ENCODE measurements at places on chromosomes 12 and 14.

DNA sequence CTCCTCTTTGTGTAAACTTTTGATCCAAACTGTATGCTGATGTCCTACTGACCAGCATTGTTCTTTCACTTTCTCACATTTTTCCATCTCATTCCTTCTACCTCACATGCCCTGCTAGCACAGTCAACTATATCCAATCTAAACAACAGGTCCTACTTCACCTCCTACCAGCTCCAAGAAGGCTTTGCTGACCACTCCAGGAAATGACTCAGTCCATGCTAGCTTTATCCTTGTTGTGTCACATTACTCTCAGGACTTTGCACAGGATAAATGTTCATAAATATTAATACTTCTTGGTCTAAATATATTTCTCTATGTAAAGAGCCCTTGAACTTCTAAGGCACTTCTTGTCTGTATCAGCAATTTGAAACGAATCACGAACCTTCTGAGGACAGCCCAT, 64.9 kb upstream of the PCED1B start:
- DNase-seq: no peak

DNA sequence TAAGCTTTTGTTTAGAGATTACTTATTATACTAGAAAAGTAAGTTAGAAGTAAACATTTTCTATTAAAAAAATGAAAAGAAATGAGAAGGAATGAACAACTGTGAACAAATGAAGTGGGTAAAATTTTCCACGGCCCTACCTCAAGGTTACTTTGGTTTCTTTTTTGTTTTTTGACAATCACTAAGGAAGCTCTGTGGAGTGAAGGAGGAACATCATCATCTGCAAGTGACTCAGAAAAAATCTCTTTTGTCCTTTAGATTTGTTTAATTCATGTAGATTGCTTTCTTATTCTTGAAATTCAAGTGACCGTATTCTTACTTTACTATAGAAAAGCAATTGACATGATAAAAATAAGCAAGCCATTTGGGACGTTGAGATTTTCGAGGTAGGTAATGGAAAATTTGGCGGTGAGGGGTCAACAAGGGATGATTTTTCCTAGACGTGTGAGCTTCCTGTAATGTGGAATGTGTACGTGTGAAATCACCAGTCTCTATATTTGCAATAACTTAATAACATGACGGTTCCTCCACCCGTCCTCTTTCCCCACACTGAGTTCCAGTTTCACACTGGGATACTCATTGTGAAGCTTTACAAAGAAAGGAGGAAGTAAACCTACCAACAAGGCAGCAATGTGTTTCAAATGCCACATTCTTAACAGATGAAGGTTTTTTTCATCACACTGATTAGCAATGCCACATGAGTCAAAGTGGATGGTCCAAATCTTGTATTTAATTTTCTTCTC, 62.3 kb upstream of the EGLN3 start:
- DNase-seq: no peak

DNA sequence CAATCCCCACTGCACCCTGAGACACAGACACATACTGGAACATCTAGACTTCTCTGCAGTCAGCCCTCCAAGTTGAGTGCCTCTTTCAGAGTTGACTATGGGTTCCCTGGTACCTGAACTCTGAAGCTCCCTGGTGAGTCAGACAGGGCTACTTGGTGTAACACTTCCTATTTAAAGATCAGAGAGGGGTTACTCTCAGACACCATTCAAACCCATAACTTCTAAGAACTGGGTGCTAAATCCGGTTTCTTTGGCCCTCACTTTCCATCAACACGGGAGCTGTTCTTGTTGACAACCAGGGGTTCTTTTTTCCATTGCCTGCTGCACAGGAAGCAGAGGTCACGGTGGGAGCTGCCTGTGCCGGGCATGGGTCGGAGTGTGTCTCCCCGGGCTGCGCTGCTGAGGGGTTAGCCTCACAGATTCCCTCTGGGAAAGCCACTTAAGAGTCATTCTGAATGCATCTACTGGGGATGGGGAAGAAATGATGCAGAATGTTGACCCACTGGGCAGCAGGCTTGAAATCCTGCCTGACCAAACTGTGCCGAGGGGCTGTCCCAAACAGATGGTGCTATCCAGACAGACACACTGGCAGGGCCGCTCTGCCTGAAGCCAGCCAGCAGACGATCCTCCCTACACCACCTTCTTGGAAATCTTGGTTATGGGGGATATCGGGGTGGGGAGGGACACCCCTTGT, 74.1 kb downstream of the PITPNM2 start:
- DNase-seq: no peak

DNA sequence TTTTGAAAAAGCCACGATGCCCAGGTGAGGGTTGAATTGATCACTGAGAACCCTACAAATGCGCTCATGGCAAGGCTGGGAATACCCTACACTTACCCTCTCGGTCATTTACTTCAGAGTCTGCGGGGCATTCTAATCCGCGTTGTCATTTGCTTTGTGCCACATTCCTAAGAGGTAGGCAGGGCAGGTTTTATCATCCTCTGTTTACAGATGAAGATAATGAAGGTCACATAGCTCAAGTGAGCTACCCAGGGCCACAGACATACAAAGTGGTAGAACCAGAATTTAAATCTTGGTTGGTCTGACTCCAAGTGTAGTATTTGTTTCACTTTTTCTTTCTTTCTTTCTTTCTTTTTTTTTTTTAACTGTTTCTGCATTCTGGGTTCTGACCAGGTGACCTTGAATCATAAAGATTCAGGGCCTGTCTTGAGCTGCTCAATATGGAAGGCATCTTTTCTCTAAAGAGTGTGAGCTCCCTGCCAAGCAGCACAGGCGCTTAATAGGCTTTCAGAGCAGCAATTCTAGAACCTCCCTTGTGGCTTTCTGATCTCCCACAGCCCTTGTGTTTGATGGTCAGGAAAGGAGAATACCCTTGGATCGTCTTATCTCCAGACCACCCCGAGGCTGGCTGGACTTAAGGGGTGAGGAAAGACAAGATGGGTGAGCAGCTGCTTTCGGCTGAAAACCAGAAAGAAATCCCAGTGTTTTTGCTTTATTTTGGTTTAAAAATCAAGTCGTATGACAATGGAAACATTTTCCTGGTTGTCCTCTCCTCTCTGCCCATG, 662 bp upstream of the BATF start:
- no peak for DNase-seq

GRCh38 chr12:31867292-31867691, 91.9 kb upstream of the RESF1 start:
- no peak for DNase-seq

GRCh38 chr14:26389646-26390508, 208.0 kb downstream of the NOVA1 start:
- DNase-seq: no peak

DNA sequence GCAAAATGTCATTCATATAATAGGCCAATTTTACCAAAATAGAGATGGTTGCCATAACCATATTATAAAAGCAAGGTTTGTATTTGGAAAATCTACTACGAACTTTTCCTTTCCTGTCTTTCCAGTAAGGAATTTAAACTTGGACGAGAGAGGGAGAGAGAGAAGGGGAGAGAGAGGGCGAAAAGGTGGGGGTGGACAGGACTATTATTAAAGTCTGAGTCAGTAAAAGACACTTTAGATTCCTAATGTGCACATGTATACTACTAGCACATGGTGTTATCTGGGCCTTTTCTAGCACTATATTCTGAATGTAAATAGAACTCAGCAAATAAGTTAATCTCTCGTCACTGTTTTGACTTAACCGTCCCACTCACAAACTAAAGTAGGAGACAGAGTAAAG, 30.4 kb upstream of the FBLN5 start:
- DNase-seq: no peak

- peak; percentile 46 for DNase-seq
Measured at GRCh38 chr12:123075646-123076171, 75.2 kb downstream of the PITPNM2 start.

GRCh38 chr14:87869619-87870583, 123.1 kb downstream of the GALC start:
- DNase-seq: no peak

- peak; percentile 17 for DNase-seq
Measured at GRCh38 chr12:99043319-99043914, 398.3 kb downstream of the APAF1 start.

- no peak for DNase-seq
Measured at GRCh38 chr14:92627707-92628215, 114.2 kb downstream of the RIN3 start.

GRCh38 chr14:77965919-77966435, 166.1 kb downstream of the ADCK1 start:
- no peak for DNase-seq

DNA sequence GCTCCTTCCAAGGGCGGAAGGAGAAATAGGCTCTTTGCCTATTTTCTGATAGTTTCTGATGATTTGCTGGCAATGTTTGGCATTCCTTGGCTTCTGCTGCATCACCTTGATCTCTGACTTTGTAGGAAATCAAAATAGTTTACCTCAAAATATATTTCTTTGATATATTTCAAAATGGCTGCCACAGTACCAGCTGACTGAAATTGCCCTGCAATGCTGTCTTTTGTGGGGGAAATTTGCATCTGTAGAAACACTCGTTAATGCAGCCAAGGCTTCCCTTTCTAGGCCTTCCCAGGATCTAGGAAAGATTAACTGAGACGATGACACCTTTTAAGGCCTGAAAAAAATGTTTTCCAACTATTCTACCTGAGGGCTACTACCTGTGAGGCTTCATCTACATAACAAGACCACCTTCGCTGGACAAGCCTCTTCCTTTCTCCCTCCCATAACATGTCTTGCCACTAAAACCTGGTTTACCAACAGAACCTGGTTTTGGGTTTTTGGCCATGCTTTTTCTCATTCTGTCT, 212.8 kb upstream of the SSTR1 start:
- DNase-seq: no peak

GRCh38 chr12:121590476-121591143, 9.8 kb upstream of the KDM2B start:
- peak; percentile 49 for DNase-seq

Measured in T follicular helper cell (primary cell).